Heart right ventricle (tissue), 16 donors: ENCODE measurements at places on chromosomes 5 and 9. TPM values are rescaled to one million over a fixed set of nuclear protein-coding genes. Genes with fewer than 3 reads are reported as not detected.

DNA sequence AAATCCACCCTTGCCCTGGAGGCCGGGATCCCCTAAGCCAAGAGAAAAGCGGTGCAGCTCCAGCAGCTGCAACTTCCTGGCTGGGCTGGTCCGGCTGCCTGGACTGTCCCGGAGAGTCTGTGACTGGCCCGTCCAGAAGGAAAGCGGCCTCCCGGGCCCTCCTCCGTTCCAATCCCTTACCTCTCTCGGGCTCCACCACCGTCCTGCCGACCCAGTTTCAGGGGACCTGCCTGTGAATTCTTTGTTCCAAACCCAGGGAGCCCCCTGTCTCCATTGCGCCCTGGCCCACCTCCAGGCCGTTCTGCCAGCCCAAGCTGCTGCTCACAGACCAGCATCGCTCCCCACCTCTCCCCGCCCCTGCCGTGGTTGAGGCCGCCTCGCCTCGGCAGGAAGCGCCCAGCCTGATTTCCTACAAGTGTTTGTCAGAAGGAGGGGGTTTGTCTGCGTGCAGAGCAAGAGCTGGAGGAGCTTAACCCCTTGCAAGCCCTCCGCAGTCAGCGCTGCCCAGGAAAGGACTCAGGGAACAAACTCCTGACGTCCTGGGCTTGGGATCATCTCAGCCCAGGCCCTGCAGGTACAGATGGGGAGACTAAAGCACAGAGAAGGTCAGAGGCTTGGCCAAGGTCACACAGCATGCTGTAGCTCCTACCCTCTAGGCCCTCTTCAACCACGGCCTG is at the start of gene AKNA:
TSS of gene AKNA (minus strand) at position 303 of the 677 bp plus-strand sequence. CDS start 6,649 bp downstream, outside the sequence.
- DNase-seq, result peak; percentile 77
- H3K36me3 ChIP-seq, result no peaks in the 10 kb centered on the region
- peak within 1 kb of the TSS; percentile 70 for H3K4me3 ChIP-seq
- H3K27ac ChIP-seq, result peak within 1 kb of the TSS; percentile 74
- peaks cover 86% of the 10 kb centered on the region for H3K4me1 ChIP-seq

Gene SLC6A19
- not detected for total RNA-seq

DNA sequence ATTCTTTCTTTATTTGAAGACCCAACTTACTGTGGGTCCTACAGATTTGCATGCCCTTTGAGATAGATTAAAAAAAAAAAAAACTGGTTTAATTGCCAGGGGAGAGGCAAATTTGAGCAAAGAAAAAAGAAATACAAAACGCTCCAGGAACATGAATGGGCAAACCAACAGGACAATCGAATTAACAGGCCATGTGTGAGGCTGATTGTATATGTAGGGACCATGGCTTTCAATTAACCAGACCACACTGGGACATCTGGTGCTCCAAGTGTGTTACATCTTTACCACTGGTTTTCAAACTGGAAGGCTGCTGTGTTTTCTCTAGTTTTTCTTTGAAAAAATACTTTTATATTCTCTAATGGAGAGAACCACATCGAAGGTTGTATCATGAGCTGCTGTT is 612.1 kb upstream of the SEMA6A start:
- no peak overlapping the region for H3K4me3 ChIP-seq
- H3K36me3 ChIP-seq, result no peaks in the 10 kb centered on the region
- DNase-seq, result no peak
- H3K27ac ChIP-seq, result no peak overlapping the region
- H3K27me3 ChIP-seq, result no peaks in the 10 kb centered on the region

DNA sequence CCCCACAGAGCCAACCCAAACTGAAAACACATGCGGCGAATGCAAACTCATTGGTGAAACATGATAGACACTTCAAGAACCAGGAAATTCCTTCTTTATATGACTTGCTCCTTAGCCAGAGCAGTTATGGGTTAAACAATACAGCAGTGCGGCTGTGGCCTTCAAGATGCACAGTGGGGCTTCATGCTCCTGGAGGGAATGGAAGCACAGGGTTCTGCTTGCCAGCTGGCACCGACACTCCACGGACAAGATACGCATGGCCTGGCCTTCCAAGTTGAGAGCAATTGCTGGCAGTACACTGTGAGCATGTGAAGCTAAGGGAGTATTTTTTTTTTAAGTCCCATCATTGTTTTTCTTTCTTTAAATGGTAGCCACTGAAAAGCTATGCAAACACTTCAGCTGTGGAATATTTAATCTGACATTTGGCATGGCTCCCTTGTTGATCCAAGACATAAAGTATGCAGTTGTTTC is 451.6 kb upstream of the CD180 start:
- H3K4me1 ChIP-seq, result peaks cover 24% of the 10 kb centered on the region
- H3K27ac ChIP-seq, result peak overlapping the region; percentile 72
- H3K27me3 ChIP-seq, result no peaks in the 10 kb centered on the region
- peak; percentile 74 for DNase-seq

GRCh38 chr5:169763376-169764017 is 126.4 kb downstream of the DOCK2 start:
- no peak for DNase-seq
- H3K27ac ChIP-seq, result no peak overlapping the region
- H3K4me3 ChIP-seq, result no peak overlapping the region
- peaks cover 2% of the 10 kb centered on the region for H3K4me1 ChIP-seq
- H3K36me3 ChIP-seq, result no peaks in the 10 kb centered on the region
